NCI-H1930 (cell line): ENCODE measurements at places on chromosomes 3 and 15.

GRCh38 chr3:185965496-185965895 is 27.7 kb upstream of the TRA2B start:
- no peak for DNase-seq

DNA sequence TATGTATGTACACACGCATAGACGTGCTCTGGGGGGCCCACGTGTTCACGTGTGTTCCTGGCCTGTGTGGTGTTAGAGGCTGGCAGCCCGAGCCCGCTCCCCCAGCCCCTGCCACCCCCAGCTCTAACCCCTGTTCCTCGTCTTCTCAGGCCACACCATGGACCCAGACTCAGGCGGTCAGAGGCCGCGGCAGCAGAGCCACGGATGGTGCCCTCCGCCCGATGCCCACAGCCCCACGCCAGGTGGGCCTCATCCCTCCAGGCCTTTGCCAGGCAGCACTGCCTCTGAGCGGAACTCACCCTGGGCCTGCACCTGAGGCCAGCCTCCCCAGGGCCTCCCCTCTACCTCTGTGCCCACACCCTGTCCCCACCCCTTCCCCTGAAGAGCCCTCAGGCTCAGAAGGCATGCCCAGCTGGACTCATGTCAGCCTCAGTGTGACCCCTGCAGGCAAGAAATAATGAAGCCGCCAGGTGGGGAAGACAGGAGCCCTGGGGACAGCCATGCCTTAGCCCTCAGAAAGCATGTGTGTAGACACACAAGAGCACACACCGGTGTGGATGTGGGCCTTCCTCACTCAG is 16.4 kb upstream of the GNAT1 start:
- DNase-seq = no peak

DNA sequence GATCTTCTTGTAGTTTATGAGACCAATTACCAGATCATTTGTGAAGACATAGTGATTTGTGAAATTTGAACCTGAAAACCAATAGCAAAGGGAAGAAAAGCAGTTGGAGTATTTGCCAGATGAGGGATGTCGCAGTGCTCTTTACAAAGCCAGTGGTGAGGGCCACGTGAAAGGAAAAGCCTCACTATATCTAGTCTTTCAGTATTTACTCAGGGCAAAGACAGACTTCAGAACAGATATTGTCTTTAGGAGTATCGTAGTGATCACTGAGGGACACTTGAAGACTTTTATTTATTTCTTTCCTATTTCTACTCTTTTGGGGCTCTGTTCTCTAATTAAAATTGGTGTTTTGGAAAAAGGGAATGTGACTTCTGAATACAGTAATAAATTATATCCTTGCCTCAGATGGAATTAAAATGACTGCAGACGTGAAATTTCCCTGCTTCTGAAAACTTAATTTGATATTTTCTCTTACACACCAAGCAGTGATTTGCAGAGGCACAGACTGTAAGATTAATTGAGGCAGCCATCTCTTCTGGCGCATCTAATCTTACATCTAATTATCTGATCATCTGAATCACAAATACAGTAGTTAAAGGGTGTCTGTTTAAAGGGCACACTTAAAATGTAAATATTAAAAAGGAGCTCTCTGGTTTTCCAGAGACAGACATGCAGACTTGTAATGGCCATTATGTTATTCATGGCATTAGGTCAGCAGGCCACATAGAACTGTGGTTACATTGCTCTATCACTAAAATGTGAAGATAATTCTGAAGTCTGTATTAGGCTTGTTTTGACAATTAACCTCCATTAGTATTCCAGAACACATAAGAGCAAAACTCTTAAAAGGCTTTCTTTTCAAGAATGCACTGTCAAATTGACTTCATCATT is 193.0 kb upstream of the GOLIM4 start:
- DNase-seq = no peak

DNA sequence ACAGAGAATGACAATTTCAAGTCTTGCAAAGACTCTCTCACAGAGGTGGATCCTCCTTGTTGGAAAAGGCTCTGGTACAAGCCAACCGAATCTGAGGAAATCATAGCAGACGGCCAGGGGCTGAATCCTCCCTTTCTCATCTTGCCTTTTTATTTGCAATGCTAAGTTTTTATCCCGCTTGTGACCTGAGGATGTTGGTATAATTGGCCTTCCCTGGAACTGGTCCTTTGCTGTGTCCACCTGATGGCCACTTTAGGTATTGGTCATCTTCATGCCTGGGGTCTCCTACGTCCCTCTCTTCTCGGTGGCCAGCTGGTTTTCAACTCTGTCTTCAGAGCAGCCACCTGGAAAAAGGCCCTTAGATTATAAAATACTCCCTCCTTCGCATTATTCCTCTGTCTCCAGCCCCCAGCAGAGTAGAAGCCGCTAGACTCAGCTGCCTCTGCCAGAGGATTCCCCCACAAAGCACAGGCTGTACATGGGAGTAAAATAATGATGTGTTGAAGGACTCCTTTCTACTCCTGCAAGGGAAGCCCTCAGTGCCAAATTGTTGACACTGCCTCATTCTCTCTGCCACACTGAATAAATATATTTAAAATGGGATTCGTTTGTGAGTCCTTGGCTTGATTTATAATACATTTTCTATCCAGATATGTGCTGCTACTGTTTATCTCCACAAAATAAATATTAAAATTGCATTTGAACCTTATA is 208.9 kb upstream of the CFAP20DC start:
- no peak for DNase-seq

GRCh38 chr3:3605226-3605625 is 194.0 kb upstream of the LRRN1 start:
- DNase-seq = no peak

GRCh38 chr15:94305133-94305532 is 73.8 kb downstream of the MCTP2 start:
- no peak for DNase-seq

DNA sequence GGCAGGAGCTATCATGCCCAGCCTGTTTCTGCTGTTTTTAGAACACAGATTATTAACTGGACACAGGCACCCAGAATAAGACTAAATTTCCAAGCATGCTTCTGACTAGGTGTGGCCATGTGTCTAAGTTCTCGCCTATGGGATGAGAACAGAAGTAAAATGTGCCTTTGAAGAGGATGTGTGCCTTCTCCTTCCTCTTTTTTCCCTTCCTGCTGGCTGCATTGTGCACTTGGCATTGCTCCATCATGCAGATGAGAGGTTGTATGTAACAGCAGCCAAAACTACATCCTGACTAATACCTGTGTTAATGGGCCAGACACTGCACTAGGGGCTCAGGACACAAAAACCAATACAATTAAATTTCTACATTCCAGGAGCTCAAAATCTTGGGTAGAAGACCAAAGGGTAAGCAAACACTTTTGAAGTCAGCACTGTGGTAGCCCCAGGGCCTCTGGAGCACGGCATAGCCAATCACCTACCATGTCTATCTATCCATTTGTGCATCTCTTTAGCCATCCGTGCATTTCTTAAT is 40.9 kb upstream of the RNU6-1 start:
- no peak for DNase-seq

GRCh38 chr3:45207446-45207845 is 18.6 kb downstream of the TMEM158 start:
- no peak for DNase-seq

- DNase-seq = no peak
Observed at GRCh38 chr15:93517176-93517575, 428.2 kb upstream of the RGMA start.

GRCh38 chr15:65938604-65939003 is 69.3 kb downstream of the RAB11A start:
- DNase-seq = no peak

DNA sequence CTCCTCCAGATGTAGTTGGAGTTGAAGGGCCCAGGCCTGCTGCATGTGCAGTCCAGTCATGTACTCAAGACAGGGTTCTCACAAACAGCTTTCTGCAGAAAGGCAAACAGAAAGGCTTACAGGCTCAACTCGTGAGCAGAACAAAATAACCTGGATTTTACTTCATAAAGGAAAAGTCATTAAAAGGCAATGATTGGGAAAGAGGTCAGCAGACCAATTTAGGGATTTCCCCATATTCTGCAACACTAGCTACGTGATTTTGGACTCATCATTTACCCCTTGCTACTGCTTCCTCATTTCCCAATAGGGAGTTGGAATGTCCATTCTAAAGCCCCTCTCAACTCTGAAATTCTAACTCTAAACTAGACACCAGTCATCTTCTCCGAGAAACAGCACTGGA is 18.1 kb downstream of the METTL6 start:
- no peak for DNase-seq

- DNase-seq = no peak
Observed at GRCh38 chr15:31236184-31237042, 90.2 kb upstream of the KLF13 start.

DNA sequence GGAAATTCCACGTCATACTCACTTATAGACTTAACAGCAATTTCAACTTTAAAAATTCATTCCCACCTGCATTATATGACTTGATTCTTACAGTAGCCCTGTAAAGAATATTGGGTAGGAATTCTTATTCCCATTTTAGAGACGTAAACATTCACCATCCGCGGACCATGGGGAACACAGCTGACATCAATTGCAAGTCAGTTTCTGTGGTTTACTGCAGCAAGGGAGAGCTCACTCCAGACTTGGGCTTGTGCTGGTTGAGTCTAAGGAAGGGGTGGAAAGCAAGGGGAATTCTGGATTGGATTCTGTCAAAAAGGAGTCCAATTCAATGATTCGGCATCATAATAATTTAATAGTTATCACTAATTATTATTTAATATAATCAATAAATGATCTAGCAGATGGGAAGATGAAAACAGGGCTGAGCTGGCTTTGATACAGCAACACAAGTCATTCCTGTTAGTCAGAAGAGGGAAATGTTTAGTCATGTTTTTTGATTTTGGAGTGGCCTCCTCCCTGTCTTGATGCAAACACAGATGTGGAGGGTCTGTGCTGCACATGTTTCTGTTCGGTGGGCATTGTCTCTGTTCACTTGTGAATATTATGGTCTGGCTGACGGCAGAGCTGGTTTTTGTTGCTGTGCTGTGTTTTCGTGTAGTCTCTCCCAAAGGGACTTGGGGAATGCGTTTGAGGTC is 9.7 kb downstream of the LIPC start:
- DNase-seq = no peak

DNA sequence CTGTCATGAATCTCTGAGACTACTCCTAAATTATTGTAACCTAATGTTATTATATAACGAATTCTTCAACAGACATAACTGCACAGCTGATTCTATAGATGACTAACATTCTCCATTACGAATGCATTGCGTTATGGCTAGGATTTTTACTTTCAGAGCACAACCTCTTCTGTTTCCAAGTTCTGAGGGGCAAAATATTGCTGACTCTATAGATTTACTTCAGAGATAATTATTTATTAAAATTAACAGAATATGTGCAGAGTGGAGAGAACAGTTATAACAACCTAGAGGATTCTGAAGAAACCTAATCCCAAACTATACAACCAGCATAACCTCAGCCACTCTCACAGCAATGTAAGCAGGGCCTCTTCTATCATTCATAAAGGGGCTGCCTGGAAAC is 25.9 kb downstream of the SLITRK3 start:
- DNase-seq = no peak

DNA sequence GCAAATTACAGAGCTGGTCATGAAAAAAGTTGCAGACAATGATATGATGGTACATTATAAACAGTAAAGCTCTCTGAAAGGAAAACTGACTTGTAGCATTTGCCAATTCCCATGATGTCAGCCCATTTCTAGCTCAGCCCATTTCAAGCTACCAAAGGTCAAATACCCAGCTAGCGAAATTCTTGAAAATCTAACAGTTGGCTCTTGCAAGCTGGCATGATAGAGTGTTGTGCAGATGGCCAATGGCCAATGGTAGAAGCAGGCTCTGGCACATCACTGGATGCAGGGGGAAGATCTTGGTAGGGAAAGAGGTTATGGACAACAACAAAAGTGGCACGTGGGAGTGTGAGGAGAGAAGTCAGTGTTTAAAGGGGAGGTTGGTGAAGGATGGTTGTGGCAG is 36.7 kb downstream of the RASGRF1 start:
- DNase-seq = no peak
